ENCODE measurements at places on chromosomes 7 and 10.

DNA sequence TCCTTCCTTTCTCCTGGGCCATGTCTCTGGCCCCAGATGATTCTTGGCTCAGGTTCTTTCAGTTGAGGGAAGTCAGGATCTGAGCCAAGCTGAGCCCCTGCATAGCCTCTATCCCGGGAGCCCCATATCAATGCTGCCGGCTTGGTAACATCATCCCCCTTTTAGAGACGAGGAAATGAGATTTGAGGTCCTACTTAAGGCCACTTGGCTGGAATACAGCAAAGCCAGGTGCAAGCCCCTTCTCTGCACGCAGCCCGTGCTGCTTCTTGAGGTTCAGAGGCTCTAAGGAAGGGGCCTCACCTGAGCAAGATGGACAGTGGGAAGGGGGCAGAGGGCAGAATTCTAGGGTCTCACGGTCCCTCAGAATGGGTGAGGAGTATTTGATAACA is 2.4 kb upstream of the IRF5 start:
- DNase-seq = peak; percentile 47

DNA sequence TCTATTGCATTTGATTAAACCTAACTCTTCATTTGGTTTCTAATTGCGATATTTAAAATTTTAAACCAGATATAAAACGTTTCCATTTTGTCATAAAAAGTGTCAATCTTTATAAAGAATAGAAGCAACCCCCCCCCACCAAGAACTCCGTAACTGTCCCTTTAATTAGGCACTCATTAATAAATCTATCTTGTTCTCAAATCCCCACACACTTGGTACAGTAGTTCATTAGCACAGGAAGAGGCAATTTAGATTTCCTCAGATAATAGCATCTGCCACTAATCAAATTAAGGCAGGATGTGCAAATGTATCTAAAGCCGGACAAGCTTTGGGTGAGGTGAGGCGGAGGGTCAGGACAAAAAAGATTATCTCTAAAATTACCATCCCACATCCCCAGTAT is 1143.3 kb upstream of the AUTS2 start:
- DNase-seq = peak; percentile 71

DNA sequence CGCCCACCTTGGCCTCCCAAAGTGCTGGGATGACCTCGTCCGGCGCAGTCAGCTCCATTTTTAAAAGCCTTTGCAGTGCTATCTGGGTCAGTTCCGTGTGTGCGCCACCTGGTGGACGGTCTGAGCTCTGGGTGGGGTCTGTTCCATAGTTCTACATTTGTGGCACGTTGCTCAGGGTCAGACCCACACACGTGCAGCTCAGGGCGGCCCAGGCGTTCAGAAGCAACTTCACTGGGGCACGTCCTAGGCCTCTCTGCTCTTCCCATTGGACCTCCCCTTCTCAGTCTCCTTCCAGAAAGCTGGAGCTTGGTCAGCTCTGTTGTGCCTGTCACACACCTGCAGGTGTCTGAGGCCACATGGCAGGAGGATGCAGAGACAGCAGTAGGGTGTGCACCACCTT is 137.9 kb downstream of the DNAJB6 start:
- DNase-seq = peak; percentile 66

DNA sequence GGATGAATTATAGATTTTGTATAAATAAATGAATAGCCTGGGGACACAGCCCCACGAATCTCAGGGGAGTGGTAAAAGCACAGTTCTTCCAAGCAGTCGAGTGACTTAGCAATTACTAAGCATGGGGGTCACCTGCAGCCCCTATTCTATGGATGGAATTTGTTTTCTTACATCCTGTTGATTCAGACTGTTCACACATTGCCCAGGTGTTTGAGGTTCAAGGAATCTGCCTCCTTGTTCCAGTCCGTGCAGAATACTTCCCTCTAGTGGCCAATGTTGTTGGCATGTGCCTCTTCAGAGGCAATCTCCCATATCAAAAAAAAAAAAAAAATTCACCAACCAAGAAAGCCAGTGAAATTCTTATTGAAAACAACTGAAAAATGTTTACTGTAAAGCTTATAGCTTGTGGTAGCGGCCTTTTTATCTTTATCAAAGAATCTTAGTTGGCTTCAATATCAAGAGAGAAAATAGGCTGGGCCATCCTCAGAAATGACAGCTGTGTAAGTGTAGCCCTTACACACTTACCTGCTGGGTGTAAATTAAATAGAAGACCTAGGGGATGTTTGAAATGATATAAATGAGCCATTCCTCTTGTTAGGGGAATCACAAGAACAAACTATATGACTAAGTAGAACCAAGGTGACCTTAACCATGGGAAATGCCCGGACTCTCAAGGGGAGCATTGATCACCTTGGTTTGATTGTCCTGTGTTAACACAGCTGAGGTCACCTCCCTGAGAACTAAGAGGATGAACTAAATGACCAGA is 7.8 kb downstream of the LIPM start:
- peak; percentile 70 for DNase-seq

DNA sequence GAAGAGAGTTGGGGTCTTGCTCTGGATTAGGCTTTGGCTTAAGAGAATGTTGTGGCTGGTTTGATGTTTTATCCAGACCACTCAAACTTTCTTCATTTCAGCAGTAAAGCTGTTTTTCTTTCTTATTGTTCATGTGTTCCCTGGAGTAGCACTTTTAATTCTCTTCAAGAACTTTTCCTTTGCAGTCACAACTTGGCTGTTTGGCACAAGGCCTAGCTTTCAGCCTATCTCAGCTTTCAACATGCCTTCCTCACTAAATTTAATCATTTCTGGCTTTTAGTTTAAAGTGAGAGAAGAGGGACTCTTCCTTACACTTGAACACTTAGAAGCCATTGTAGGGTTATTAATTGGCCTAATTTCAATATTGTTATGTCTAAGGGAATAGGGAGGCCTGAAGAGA is 18.1 kb downstream of the CCDC126 start:
- DNase-seq = no peak

- DNase-seq = no peak
Measured at GRCh38 chr7:149220534-149220933, 18.9 kb upstream of the ZNF212 start.

DNA sequence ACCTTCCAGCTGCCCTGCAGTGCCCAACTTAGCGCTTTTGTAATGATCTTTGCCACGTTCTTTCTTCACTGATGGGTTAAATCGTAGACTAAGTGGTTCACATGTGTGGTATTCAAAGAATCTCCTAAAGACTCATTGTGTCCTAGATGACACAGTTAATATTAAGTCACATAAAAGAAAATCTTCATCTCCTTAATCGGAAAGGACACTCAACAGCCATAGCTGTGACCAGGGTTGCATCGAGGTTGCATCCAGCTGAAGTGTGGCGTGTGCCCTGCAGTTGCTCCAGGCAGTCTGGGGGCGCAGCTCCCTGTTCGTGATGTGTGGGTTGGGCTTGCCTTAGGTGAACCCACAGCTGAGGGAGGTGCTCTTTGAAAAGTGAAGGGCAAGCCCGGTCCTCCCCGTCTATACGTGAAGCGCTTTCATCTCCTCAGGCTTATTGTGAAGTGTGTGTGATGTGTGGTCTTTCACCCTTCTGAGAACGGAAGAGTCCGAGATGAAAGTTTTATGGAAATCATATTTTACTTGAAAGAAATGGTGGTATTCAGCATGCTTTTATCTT is 122.7 kb downstream of the TRRAP start:
- DNase-seq = no peak

DNA sequence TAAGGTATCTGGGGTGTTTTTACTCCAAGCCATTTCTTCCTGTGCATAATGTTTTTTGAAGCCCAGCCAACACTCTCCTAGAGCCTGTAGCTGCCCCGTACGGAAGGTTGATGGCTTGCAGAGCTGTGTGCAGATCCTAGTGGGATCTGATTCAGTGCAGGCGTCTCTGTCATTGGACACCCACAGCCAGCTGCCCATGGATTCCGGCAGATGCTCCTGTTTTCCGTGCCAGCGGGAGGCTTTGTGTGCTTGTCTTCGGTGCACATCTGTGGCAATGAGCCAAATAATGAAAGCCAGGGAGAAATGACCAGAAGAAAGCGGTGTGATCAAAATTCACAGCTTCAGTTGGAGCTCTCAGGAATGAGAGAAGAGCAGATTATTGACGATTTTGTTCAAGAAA is 426.4 kb downstream of the TYW1 start:
- DNase-seq = peak; percentile 72

- peak; percentile 81 for DNase-seq
Measured at GRCh38 chr7:28904578-28905048, 53.5 kb downstream of the TRIL start.

- no peak for DNase-seq
Measured at GRCh38 chr10:113524539-113525490, 28.0 kb upstream of the HABP2 start.

DNA sequence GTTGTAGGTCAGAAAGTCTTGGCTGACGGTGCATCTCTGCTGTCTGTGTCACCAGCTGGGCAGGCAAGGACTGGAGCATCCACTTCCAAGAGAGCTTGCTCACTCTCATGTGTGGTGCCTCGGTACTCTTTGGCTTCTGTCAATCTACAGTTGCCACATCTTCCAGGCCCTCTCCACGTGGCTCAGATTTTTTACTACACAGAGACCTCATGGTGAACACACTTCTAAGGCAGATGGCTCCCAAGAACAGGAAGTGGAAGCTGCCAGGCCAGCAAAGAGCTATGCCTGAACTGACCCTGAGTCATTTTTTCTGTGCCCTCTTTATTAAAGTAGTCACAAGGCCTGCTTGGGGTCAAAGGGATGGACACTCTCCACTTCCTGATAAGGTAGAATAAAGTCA is 351.5 kb upstream of the AUTS2 start:
- DNase-seq = no peak

DNA sequence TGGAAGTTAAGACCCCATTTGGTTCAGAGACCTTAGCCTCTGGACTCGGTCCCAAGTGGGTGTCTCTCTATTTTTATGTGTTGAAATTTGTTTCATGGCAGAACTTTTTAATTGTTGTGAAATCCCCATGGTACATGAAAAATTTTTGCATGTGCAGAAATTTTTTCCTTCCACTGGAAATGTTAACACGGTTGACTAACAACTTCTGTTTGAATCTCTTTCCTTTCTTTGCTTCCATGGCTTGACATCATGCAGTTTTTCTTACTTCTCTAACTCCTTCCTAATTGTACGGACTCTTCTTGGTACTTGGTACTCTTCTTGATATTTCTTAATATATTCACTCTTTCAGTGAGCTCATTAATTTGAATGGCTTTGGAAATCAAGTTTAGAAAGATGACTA is 18.3 kb downstream of the MDFIC start:
- DNase-seq = no peak

- DNase-seq = no peak
Measured at GRCh38 chr10:19876570-19876969, 60.3 kb downstream of the PLXDC2 start.

- DNase-seq = no peak
Measured at GRCh38 chr7:142913051-142913450, 20.5 kb downstream of the TRPV5 start.

- DNase-seq = peak; percentile 19
Measured at GRCh38 chr10:43075612-43076003, 1.3 kb upstream of the RET start.

DNA sequence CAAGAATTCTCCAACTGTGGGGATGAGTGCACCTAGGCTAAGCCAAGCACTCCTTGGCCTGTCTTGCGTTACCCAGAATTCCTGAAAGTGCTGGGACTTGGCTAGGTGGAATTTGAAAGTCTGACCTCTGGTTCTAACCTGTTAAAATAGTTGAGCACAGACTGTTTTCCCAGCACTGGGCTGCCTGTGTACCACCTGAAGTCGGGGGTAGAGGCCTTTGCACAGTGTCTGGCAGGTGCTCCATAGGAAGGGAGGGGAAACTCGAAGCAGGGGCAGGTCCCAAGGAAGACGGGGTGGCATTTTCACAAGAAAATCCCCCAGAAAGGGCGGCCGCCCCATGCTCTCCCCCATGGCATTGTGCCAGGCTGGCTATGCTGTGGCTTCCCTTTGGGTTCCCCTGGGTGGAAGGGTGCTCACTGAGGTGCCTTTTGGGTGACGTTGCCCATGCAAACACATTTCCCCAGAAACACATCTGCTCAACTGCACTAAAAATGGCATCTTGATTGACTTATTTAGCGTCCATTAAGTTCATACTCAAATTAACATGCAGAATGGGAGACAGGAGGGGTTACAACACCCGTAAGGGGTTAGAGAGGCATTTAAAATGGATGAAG is 62.9 kb downstream of the SYPL1 start:
- DNase-seq = no peak

GRCh38 chr7:74495112-74496086 is 41.7 kb downstream of the GTF2IRD1 start:
- no peak for DNase-seq

DNA sequence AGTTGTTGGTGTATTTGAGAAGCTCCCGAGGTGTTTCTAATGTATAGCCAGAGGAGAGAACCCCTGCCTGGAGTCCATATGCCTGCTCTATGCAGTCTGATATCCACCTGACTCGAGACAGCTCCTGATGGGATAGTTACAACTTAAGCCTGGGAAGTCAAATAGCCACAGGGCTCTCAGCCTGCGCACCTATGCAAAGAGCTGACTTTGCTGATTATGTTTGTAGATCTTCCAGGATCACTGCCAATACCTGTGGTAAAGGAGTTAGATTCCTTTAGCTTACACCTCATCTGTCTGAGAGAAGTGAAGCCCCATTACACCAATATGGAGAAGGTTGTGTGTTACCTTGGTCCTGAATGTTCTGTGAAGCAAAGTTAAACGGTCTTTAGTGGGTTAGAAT is 1063.3 kb downstream of the NRG3 start:
- DNase-seq = no peak

DNA sequence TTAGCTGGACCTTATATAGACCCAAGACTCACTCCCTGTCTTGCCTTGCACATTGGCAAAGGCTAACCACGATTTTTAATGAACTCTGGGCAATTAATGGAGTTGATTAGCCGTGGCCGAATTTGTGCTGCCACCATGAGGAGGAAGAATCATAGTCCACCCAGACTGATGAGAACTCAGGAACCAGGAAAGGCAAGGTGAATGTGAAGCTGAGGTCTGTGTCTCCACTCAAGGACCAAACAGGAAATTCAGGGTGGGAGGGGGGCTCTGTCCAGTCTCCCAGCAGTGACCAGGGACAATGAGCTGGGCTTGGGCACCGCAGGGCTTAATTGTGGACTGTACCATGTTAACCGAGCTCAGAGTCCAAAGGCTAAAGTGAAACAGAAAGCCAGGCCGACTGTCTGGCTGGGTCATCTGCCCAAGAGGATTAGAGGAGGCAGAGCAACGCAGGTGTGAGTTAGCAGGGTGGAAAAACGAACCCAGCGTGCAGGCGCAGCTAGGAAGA is 127.0 kb upstream of the JCAD start:
- DNase-seq = peak; percentile 29

DNA sequence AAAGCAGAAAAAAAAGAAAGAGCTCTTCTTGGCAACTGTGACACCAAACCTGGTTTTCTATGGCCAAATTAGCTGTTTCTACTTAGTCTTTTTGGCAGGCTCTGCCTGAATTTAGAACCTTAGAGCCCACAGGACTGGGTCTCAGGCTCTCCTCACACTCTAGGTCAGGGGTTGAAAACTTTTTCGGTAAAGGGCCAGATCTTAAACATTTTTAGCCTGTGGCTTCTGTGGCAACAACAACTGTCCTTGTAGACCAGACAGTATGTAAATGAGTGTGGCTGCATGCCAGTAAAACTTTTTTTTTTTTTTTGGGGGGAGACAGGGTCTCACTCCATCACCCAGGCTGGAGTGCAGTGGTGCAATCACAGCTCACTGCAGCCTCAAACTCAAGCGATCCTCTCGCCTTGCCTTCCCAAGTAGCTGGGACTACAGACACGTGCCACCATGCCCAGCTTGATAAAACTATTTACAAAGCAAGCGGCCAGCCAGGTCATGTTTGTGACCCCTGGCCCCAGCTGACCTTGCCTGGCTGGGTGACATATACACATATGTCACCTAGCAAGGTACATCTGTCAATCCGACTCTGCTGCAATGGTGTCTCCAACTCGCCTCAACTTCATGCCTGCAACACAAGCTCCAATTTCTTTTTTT is 17.4 kb downstream of the KPNA7 start:
- no peak for DNase-seq
